SK-N-MC (cell line): ENCODE measurements at places on chromosomes 2 and 18.

GRCh38 chr2:127783101-127783500 is 27.9 kb downstream of the WDR33 start:
- DNase-seq: no peak

DNA sequence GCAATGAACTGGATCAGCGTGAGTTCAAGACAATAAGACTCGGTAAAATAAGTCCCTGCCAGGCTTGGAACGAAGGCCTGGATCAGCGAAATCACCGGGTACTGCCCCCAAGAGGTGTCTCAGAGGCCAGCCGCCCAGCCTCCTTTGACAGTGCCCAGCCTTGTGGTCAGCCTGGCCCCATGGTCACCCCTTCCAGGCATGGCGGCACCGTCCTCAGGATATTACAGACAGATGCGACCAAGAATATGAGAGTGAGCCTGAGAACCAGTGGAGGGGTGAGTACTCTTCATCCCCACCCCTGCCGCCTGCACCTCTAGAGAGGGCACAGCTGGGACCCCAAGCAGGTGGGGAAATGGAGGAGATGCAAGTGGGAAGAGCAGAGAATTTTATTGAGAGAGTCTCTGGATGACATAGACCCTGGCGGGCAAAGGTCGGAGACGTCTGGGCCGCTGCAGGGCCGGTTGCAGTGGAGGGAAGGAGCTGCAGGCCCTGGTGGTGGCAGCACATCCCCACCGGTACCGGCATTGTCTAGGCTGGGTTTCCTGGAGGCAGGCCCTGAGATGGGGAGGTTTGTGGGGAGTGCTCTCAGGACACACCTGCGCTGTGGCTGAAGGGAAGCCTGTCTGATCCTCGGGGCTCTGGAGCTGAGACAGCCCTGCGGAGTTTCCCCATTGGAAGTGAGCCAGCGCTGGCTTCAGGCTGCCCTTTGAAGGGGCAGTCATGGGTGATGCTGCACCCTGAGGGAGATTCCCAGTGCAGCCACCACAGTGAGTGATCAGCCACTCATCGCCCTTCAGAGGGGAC is 190.0 kb downstream of the SEPTIN10 start:
- DNase-seq: no peak

DNA sequence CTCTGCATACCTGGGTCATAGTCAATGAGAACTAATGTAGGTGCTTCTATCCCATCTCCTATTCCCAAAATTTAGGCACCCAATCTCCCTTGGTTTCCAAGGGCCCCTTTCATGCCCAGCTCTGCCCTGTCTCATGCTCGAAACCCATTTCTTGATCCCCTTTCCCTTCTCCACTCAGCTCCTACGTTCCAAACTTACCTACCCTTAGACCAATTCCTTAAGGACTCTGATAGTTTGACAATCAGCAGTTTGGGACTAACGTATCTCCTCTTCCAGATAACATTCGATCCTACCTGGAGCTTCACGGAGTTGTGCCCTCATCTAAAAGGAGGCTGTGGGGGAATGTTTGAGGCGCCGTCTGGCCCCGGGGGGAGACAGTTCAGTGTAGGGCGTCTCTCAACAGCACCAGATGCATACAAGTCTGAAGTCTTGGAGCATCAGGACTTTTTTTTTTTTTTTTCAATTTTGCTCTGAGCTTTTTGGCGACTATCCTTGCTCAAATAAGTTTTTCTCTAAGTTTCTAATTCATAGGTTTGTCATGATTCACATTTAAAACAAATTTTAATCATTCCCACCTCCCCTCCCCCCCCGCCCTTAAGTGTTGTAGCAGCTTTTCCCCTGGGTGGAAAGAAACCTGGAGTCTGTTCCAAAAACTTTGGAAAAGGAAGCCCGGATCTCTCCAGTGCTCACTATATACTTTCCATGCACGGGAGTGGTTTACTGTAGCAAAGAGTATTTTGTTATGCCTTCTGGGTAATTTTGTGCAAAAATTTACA is 141.2 kb upstream of the LGALSL start:
- no peak for DNase-seq

DNA sequence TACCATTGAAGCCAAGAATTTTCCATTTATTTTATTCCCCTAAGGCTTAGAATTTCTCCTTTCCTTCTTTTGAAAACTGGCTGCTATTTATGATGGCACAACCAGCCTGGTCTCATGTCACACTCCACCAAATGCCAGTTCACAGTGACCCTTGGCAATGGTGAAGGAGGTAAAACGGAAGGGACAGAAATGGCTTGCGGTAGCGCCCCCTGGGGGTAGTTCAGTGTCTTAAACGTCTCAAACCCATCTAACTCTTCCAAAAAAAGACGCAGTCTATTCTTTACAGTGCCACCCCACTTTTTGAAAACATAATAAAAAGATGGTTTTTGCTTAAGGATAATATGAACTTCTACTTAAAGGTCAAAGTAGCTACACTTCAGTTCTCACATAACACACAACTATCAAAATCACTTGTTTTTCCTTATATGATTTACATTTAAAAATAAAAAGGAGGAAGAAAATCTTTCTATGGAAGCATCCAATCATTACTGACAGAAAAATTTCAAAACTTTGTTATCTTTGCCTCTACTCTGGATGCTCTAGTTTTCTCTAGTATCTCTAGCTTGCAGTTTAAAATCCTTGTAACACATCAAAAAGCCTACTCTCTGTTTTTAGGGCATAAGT is 28.0 kb downstream of the PNO1 start:
- no peak for DNase-seq

- DNase-seq: no peak
These were observed 183.6 kb downstream of the MC4R start for GRCh38 chr18:60188958-60189357.

DNA sequence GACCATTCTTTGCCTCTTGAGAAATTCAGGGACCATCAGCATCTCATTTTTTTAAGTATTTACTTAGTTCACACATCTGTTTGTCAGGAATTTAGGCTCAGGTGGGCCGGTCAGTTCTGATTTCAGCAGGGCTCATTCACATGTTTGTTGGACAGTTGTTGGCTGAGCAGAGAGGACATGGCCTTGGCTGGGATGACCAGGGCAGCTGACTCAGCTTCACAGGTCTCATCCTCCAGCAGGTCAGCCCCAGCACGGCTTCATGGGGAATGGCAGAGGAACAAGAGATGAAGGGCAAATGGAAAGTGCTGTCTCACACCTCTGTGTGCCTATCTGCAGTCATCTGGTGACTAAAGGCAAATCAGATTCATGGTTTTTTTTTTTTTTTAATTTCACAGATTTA is 136.1 kb upstream of the TMEM200C start:
- DNase-seq: no peak

DNA sequence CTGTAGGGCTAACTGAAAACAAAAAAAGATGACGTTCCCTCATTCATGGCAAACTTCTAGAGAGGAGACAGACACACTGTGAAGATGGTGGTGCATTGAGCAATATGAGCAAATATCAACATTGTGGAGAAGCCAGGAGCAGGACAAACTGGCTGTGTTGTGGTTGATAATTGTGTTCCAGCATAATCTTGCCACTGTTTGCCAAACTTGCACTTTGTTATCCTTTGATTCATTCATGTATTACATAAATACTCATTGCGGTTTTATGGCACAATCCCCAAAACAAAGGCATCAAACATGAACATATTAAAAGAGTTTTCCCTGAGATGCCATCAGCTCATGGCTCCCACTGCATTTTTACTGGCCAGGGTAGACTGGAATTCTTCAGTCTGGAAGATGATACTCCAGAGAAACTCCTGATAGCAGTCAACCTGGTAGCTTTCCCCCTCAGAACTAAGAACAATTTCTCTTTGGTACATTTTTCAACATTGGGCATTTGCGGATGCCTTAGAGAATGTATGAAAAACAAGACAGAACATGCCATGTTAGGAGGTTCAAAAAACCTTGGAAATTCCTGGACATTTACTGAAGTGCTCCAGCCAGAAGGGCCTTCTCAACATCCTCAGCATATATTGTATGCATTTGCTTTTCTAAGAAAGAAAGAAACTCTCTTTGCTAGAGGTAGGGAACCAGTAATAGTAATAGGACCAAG is 487.4 kb upstream of the CELF4 start:
- DNase-seq: no peak

DNA sequence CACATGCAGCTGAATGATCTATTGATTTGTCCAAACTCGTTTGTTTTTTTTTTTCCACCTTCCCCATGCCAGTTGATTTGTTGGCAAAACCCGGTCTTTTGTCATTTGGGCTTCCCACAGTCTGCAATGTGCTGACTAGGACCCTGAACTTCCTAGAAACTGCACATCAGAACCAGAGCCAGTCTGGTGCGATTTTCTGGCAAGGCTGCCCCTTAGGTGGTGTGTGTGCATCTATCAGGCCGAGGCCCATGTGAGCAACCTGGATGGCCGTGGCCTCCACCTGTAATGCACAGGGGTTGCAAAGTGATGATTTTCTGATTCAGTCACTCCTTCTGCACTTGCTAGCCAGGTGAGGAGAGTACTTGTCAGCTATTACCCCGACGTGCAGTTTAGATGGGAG is 47.8 kb downstream of the NCK2 start:
- DNase-seq: no peak

GRCh38 chr2:38462121-38462661 is 85.1 kb upstream of the ATL2 start:
- no peak for DNase-seq

DNA sequence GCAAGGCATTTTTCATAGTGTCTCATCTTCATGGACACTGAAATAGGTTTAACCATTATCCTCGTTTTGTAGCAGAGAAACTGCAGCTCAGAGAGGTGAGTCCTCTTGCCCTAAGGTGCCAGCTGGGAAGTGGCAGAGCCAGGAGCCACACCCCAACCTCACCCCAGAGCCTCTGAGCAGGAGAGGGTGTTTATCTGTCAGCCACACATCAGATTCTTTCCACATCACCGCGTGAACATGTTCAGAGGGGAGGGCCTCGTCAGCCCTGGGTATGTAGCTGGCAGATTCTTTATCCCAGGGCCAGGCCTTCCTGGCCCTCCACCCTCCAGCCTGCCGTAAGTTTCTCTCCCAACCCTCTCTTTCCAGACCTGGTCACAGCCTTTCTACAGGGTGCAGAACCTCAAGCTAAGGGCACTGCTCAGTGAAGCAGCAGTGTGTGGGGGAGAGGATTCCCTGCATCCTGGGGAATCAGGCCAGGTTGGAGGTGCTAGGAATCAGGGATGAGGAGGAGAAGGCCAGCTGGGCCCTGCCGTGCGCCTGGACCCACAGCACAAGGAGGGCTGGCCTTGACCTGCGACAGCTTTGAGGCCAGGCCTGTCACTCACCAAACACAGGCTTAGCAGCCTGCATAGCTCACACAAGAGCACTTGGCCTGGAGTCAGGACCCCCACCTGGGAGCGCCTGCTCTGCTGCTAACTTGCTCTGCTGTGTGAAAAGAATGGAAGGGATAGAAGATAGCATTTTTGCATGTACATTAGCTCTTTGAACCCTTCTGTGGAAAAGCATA is 111.3 kb upstream of the MCFD2 start:
- no peak for DNase-seq

- no peak for DNase-seq
These were observed 23.5 kb downstream of the MBP start for GRCh38 chr18:77108821-77109647.

DNA sequence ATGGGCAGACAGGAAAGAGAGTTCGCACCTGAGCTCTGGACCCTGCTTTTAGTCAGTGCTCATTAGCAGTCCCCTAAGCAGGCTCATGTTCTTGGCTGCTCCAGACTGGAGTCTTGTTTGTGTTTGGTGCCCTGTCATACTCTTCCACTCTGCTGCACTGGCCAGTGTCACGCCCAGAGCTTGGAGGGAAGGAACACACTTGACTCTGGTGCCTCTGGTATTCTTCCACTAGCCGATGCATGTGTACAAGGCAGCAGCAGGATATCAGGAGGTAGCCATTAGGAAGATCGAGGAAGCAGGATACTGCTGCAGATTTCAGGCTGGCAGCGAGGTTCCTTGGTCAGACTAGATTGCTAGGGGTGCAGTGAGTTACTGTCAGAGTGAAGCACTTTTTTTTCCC is 81.4 kb upstream of the B3GNT2 start:
- no peak for DNase-seq

DNA sequence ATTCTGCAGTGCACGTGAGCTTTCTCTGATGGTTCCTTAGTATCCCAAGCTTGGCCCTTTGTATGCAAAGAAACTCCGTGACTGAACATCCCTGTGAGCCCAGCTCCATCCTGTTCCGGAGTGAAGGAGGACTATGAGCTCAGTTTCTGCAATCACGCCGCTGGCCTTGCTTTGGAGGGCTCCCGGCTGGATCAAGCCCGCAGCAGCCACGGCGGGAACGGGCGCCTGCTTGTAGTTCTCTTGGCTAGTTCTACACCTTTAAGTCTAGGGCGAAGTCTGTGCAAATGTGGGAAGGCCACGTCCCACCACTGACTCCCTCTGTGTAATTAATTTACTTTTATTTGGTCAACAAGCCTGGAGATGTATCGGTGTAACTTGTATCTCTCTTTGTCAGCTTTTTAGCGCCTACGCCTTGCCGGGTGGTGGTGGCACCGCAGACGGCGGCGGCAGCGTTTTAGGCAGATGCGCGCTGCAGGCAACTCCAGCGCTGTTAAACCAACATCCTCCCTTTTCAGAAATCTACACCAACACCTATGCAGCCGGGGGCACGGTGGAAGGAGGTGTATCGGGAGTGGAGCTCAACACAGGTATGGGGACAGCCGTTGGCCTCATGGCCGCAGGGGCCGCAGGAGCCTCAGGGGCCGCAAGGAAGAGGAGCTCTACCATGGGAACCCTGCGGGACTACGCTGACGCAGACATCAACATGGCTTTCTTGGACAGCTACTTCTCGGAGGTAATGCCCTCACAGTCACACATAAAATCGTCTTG is 34.3 kb downstream of the DSG4 start:
- DNase-seq: no peak

- no peak for DNase-seq
These were observed 214.6 kb downstream of the TRIB2 start for GRCh38 chr2:12931186-12931844.
